ENCODE measurements at places on chromosomes 4 and X.

DNA sequence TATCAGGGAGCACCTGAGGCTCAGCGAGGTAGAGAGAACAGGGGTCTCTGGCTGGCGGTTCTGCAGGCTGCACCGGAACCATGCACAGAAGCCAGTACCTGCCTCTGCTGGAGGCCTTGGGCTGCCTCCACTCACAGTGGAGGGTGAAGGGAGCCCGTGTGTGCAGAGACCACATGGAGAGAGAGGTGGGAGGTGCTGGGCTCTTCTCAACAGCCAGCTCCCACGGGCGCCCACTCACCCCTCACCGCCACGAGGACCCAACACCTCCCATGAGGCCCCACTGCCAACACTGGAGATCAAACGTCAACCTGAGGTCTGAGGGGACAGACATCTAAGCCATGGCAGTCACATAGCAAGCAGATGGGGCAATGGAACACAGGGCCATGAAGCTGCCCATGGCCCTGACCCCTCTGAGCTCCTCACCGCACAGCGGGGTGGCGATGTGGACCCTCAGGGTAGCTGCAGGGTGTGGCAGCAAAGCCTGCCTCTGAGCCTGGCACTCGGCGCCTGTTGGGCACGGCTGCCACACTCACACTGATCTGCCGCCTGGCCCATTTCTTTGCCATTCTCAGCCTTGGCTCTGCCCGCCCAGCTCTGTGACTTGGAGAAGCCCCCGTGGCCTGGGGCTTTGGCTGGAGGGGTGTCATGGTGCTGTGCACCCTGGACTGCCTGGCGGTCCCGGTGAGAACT, 44.8 kb downstream of the ADRA2C start:
- DNase-seq, result no peak

- DNase-seq, result no peak
Measured at GRCh38 chr4:183610613-183611012, 48.4 kb downstream of the RWDD4 start.

DNA sequence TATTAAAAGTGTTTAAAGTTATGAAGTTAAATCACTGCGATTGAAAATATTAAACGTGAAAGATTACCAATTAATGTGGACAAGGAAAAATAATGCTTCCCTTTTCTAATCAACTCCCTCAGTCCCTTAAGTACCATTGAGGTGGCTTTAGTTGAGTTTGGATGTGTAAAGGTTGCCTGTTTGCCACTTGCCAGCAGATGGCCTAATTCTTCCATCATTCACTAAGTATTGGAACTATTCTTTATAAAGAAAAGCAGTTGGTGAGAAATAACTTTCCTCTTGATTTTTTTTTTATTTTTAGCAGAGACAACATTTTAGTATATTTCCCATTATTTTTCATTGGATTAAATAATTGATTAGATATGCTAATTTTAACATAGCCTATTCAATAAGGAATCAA, 295.9 kb upstream of the TACR3 start:
- no peak for DNase-seq

GRCh38 chrX:136146614-136147314, 569 bp upstream of the FHL1 start:
- DNase-seq, result no peak

GRCh38 chrX:152918707-152919106, 20.8 kb downstream of the ZNF185 start:
- DNase-seq, result no peak

DNA sequence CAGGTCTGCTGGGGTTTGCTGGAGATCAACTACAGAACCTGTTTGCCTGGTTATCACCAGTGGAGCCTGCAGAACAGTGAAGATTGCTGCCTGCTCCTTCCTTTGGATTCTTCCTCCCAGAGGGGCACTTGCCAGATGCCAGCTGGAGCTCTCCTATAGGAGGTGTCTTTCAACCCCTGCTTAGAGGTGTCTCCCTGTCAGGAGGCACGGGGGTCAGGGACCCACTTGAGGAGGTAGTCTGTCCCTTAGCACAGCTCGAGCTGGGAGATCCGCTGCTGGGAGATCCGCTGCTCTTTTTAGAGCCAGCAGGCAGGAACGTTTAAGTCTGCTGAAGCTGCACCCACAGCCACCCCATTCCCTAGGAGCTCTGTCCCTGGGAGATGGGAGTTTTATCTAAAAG, 1806.3 kb upstream of the ADGRL3 start:
- DNase-seq, result no peak

All from stimulated activated CD4-positive, alpha-beta T cell treated with anti-CD3 and anti-CD28 coated beads, Interleukin-15, amount 100 ng/mL, for 48 hours (primary cell).